ENCODE measurements at places on chromosomes 12 and 14. TPM values are rescaled to one million over a fixed set of nuclear protein-coding genes. Genes with fewer than 3 reads are reported as not detected.

SETD1B gene
- 2.0 TPM for total RNA-seq

TMEM120B gene
- 13.6 TPM for total RNA-seq

ARMH4 gene
- 0.71 TPM for total RNA-seq

BATF gene
- total RNA-seq, result not detected

NEMP1 gene
- 9.0 TPM for total RNA-seq

MYL2 gene
- total RNA-seq, result not detected

RND1 gene
- not detected for total RNA-seq

CD27 gene
- not detected for total RNA-seq

MAP1LC3B2 gene
- total RNA-seq, result 0.53 TPM

KLRB1 gene
- not detected for total RNA-seq

KCNK13 gene
- total RNA-seq, result not detected

PIP4K2C gene
- 19.8 TPM for total RNA-seq

SERPINA12 gene
- not detected for total RNA-seq

MYO1A gene
- total RNA-seq, result not detected

ANKRD33 gene
- not detected for total RNA-seq

MYF6 gene
- total RNA-seq, result not detected

RASSF8 gene
- total RNA-seq, result 11.8 TPM

HOXC5 gene
- not detected for total RNA-seq

FAIM2 gene
- 0.29 TPM for total RNA-seq

GARIN6 gene
- not detected for total RNA-seq

KLHL33 gene
- 0.35 TPM for total RNA-seq

PIWIL1 gene
- not detected for total RNA-seq

SAMD15 gene
- total RNA-seq, result 1.7 TPM

OTOGL gene
- not detected for total RNA-seq

C12orf54 gene
- not detected for total RNA-seq

GSG1 gene
- not detected for total RNA-seq

RPGRIP1 gene
- total RNA-seq, result not detected

Data from myometrial cell (primary cell).